ENCODE measurements at places on chromosomes 2 and 18.

DNA sequence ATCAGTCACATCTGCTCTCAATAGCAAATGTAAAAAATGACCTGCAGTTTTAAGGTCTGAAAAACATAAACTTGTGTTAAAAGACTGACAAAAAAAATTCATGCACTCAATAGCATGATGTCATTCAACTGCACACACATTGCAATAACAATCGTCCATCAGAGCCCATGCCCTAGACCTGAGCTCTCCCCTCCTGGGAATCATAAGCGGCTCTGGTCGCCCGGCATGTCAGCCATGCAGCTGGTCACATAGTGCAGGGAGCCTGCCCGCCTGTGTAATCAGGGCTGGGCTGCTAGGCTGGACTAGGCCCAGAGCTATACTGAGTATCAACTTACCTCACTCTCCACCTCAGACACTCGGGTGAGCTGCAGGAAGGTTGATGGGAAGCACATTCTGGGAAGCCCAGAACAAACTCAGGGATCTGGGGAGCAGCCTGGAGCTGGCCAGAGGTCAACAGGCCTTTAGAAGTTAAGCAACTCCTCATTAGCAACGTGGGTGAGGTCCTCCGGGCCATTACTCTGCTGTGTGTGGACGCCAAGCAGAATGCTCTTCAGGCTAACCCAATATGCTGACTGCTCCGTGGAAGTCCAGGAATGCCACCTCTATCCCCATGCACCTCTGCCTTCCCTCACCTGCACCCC lies 165.5 kb downstream of the TTC32 start:
- no peak for DNase-seq

GRCh38 chr2:219045937-219046550 lies 4.7 kb upstream of the CFAP65 start:
- no peak for DNase-seq

DNA sequence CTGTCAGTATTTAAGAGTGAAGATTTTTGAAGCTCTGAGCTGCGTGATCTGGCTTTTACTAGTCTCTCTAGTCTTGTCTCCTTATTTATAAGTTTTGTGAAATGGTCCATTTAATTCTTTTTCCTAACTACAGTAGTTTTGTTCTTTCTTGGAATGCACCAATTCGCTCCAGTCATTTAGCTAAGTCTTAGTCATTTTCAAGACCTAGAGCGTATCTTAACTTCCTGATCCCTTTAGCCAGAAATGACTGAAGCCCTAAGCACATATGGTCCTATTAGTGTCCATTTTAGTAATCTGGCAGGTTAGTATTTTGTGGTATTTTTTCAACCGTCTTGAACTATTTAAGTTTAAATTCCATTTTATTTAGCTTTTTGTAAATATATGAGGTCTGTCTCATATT lies 3.6 kb downstream of the BIRC6 start:
- DNase-seq, result no peak

DNA sequence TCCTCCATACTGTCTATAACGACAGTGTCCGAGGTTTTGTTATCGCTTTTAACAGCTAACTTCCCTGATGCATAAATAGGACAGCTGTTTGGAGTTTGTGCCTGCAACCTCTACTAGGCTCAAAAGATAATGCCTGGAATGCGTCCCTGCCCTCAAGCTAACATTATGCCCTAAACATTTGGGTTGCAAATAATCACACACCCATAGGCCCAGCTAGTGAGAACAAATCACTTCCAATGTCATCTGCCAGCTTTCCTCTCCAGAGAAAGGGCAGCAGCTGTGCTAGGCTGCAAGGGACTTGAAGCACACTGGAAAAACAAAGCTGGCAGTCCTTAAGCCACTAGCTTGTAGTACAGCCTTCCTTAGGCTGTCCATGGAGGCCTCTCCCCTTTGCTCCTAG lies 201.8 kb upstream of the LYPD1 start:
- no peak for DNase-seq

DNA sequence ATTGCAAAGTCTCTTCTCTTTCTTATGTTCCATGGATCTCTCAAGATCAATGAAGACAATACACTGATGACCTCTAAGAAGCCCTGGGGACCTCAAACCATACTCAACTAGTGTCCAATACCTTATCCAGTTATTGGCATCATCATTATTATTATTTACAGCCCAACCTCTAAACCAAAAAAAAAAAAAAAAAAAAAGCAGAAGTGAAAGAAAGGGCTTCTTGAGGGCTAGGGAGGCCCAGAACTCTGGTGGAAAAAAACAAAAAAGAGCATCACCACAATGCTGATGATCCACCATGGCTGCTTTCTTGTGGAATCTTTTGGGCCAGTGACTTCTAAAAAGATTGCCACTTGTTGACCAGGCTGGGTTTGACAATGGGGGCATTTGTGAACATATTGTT lies 324.9 kb downstream of the LPIN1 start:
- no peak for DNase-seq

DNA sequence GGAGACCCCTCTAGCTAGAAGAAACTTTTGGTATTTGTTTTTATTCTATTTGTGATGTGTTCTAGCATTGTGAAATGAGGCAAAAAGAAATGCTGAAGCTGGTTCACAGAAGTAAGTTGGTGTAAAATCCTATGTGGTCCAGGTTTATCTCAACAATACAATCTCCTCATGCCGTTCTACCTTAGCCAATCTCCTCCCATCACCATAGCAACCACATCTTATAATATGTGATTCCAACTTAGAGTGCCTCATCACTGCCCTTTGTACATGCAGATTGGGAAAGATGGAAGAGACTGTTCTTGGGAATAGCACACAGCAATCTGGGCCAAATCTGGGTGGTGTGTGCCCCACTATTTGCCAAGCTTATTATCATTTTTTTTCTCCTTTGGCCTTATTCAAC lies 30.3 kb downstream of the DPP10 start:
- no peak for DNase-seq

DNA sequence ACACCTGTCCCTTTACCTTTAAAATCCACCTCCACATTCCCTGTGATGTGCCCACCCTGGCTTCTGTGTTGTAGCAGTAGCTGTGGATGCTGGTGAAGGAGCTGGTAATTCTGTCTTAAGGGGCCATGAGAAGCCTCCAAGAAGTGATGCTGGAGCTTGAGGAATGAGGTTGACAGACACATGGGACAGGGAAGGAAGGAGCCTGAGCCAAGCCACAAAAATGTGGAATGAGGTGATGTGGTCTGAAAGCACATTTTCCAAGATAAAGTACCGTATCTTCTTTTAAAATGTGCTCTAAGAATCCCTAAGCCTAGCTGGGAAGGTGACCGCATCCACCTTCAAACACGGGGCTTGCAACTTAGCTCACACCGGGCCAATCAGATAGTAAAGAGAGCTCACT lies 31.2 kb downstream of the VWA3B start:
- DNase-seq, result no peak

- no peak for DNase-seq
These were observed 26.7 kb downstream of the LHCGR start for GRCh38 chr2:48728840-48729239.

DNA sequence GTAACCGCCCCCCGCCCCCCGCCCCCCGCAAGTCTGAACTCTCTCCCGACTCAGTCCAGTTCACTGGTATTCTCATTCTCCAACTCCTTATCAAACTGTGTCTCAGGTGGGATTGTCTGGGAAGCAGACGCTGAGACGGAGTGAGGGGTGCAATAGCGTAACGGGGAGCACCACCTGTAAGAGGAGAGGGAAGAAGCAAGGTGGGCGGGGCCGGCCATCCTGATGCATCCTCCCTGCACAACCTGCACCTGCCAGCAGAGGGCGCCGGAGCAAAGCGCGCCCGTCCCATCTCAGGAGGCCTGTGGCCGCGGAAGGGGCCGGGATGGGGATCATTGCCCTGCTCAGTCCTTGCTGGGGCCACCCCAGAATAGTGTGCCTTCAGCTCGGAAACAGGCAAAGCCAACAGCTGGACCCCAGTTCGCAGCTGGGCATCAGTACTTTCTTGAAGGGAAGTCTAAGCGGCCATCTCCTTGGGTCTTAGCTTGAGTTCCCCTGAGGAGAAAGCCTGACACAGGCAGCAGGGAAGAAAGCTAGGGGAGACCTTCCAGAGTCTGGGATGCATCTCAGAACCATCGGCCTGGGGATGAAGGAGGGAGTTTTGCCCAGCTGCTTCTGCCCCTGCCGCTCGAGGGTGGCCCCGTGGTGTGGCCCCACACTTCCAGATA lies 208.0 kb downstream of the TFCP2L1 start:
- no peak for DNase-seq

- DNase-seq, result no peak
These were observed 72.9 kb upstream of the HK2 start for GRCh38 chr2:74760875-74761630.

DNA sequence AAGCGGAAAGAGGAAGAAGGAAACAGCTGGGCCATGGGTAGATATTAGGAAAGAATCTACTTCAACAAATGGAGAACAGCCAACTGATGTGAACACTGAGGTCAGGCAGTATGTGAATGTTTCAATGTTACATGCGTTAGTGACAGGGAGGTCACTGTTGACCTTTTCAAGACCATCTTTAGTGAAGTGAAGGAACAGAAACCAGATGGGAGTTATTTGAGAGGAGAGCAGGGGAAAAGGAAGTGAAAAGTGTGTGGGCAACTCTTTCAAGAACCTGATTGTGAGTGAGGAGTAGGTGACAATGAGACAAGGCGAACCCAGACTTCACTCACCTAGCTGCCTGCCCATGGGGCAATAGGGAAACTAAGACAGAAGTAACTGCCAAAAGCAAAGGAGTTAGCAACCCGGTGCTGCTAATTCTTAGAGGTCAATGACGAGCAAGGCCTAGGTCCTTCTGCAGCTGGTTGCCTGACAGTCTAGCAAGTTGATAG lies 67.0 kb downstream of the SP3 start:
- no peak for DNase-seq

DNA sequence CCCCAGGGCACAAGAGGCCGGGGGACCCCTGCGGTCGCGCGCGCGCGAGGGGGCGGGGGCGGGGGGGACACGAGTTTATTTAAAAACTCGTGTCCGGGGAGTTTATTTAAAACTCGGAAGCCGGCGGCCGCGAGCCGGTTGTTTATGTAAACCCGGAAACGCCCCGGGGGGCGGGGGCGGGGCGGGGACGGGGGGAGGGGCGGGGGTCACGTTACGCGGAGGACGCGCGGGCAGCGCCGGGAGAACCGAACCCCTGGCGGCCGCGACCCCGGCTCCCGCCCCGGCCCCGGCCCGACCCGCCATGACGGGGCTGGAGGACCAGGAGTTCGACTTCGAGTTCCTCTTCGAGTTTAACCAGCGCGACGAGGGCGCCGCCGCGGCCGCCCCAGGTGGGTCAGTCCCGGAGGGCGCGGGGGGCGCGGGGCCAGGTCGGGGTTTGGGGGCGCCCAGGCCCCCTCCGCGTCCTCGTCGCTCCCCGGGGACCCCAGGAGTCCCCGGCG lies 4.4 kb downstream of the NFATC1 start:
- DNase-seq, result no peak

- no peak for DNase-seq
These were observed 103.3 kb downstream of the MYO5B start for GRCh38 chr18:50091509-50092244.

DNA sequence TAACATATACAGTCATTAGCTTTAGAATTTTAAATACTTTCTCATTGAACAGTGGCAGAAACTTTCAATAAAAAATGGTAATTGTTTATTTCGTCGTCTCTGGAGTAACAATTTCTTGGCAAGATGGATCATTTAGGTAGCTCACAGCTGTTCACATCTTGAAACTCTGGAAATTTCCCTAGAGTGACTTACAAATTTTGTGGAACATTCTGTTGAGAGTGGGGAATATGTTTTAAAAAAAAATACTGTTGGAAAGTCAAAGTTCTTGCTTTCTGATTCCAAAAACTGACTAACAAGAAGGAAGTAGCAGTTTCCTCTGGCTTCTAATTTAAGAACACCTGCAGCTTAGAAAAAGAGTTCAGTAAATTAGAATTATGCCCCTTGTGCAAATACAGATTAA lies 11.2 kb upstream of the CALCRL start:
- no peak for DNase-seq

GRCh38 chr18:57744211-57744694 lies 58.9 kb downstream of the ATP8B1 start:
- no peak for DNase-seq

DNA sequence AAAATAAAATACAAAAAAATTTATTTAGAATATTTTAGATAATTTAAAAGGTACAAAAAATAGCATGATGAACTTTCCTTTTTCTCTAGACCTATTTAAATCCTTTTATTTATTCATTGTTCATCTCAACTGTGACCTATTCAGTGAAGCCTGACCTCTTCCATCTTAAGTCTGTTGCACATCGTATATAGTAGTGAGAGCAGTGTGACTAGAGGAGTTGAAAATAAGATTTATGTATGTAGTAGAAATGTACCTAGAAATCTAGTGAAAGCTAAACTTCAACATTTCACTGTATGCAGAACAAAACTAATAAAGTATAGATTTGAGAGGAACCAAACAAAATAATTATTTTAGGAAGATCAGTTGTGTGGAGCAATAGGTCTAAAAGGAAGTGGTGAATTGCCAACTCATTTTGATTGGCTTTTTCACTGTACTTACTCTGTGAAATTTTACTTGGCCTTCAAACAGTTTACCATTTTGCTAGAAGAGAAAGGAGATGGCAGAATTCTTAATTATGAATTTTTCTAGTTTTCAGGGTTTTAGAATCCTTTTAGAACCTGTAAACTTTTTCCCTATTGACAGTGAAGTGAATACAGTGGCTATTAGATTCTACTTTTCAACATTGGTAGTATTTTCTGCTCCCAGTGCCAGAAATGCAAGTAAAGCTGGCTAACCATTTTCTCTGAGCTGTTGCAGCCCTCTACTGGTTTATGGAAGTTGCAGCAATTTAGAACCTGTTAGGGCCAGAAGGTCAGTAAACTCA lies 11.0 kb downstream of the ANKRD12 start:
- DNase-seq, result no peak

DNA sequence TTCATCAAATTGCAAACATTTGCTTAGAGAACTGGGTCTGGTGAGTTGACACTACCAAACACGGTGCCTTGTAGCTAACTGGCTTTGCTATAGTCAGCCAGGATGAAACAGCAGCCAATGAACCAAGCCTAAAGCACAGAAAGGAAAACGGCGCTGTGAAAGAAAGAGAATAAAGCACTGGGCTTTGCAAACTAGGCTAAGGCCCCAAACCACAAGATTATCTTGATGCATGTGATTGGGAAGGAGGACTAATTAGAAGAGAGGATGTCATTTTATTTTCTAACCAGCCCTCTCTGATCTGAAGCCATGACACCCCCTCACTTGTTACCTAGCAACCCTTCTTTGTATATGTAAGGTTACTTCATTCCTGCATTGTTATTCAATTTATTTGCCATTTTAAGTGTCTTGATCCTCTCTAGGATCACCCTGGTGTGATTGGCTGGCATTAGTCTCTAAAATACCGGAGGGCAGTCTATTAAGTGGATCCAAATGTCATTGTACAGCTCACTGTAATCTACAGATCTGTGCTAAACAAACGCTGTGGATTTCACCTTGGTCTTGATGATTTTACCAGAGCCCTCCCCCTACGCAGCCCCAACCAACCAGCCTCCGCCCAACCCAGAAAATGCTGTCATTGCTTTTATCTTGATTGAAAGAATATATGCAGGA lies 395.4 kb upstream of the ACVR2A start:
- no peak for DNase-seq

Measured in anterior cingulate cortex (tissue), 58 donors.